ENCODE measurements at places on chromosomes 6 and 20. TPM values are rescaled to one million over a fixed set of nuclear protein-coding genes. Genes with fewer than 3 reads are reported as not detected.

Gene MAN1A1
- 36.0 TPM for polyA plus RNA-seq

Gene TBC1D22B
- polyA plus RNA-seq: 7.8 TPM

Gene IPCEF1
- polyA plus RNA-seq: 1.2 TPM

Gene PGC
- not detected for polyA plus RNA-seq

Gene RAB44
- polyA plus RNA-seq: 0.17 TPM

Gene OPRL1
- polyA plus RNA-seq: 1.2 TPM

DNA sequence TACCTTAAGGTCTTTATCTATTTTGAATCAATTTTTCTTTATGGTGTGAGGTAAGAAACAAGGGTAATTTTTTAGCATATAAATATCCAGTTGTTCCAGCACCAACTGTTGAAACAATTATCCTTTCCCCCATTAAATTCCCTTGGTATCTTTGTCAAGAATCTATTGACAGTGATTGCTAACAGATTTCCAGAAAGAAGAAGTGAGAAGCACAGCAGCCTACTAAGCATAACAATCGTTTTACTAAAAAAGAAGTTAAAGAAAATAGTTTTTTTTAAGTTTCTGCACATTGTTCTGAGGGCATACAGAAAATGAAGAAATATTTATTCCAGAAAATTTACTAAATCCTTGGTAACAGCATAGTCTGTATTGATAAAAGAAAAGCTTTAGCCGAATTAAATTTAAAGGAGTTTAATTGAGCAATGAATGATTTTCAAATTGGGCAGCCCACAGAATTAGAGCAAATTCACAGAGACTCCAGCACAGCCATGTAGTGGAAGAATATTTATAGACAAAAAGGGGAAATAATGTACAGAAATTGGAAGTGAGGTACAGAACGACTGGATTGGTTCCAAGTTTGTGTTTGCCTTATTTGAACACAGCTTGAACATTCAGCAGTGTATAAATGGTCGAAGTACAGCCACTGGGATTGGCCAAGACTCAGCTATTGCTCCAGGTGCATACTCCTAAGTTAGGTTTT lies 97.9 kb upstream of the UST start:
- no peak for DNase-seq

GRCh38 chr6:116969211-116969863 lies 92.3 kb downstream of the RFX6 start:
- DNase-seq: peak; percentile 35

DNA sequence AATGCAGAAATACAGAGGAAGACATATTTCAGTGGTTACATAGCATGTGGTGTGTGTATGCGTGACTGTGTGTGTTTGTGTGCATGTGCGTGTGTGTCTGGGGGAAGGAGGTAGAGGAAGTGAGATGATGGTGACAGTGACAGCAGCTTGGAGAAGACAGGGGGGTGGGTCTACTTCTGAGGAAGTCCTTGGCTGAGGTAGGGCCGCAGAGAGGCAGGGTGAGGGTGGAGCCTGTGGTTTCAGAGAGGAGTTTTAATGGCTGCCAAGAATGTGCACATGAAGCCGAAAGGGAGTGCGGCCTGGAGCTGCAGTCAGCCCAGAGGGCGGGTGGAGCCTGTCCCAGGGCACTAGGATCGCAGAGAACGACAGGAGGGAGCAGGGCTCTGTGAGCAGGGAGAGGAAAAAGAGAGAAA lies 22.7 kb upstream of the RNF24 start:
- DNase-seq: peak; percentile 88

DNA sequence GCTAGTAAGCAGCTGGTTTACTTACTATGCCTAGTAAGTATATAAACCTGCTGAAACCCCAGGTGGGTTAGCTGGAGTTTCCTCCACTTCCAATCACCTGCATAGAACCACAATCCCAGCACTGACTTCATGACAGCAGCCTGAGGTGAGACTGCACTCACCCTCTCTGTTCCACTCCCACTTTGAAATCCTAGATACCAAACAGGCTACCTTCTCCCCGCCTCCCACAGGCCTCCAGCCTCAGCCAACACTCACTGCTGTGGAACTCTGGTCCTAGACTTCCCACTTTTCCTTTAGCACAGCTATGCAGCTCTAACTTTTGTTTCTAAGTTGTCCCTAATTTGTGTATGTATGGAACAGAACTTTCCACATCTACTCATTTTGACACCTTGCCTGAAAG lies 149.7 kb upstream of the ARID1B start:
- no peak for DNase-seq

- DNase-seq: no peak
Measured at GRCh38 chr6:11692451-11693376, 85.9 kb downstream of the ADTRP start.

Gene SCRT2
- polyA plus RNA-seq: not detected

GRCh38 chr6:156485150-156485549 lies 292.0 kb upstream of the ARID1B start:
- no peak for DNase-seq

DNA sequence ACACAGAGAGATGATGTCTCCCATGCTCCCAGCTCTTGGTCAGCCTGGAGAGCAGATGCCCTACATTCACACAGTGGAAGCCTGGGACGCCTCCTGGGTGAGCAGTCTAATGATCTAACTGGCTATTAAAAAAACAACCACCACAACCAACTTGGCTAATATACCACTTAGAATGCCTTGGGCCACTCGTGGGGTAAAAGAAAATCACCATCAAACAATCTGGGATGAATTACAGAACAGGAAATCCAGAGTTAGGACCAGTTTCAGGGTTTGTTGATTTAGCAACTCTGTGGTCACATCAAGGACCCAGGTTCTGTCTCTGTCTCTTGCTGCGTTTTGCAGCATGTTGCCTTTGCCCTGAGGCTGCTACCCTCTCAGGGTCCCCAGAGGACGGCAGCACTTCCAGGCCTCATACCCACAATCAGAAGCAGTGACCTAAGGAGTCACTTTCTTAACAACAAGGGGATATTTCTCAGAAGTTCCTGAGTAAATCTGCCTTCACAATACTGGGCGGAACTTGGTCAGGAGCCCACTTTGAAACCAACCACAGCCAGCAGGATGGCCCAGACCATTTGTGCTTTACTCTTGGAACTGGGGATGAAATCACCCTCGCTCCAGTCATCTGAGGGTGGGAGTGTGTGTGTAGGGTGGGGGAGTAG lies 118.7 kb downstream of the CLIC5 start:
- no peak for DNase-seq

DNA sequence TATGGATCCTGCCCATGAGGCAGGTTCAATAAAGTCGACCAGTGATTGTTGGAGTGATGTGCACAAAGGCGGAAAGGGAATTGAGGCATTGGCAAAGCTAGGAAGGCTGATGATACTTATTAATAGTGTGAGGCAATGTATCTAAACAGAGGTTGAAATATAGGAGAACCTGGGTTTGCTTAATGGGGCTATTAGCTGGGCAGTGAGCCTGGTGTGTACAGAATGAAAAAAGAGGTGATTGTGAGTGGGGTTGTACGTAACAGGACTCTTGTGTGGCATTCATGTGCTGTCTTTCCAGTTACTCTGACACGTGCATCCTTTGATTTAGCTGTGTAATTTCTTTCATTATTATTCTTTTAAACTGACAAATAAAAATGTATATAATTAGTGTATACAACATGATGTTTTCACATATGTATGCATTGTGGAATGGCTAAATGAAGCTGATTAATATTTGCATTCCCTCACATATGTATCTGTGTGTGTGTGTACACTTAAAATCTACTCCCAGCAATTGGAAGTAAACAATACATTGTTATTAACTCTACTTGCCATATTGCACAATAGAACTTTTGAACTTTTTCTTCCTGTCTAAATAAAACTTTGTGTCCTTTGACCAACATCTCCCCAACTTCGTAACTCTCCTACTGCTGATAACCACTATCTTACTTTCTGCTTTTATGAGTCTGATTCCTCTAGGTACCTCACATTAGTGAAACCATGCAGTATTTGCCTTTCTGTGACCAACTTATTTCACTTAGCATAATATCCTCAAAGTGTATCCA lies 220.5 kb upstream of the SLC35B3 start:
- no peak for DNase-seq

Gene SIRPB1
- 1.5 TPM for polyA plus RNA-seq

Gene OOEP
- not detected for polyA plus RNA-seq

Gene RNF217
- 50.1 TPM for polyA plus RNA-seq

DNA sequence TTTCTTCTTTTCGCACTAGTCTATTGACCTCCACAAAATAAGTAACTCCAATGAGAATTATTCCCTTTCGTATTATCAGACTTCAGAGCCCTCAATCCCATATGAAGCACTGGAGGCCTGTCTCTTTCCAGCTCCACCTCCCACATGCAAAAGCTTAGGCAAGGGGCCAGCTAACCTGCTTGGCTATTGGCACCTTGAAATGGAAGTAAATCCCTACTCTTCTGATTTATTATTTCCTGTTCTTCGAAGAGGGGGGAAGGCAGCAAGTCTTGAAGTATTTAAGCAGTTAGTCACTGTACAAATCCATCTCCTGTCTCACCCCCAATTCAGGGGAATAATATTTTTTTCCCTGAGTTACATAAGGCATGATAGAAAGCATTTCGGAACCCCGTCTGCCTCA lies 577.8 kb downstream of the MAFB start:
- peak; percentile 24 for DNase-seq

GRCh38 chr20:50874111-50874757 lies 57.0 kb downstream of the ADNP start:
- DNase-seq: no peak

GRCh38 chr6:6221787-6222535 lies 98.5 kb downstream of the F13A1 start:
- DNase-seq: no peak

DNA sequence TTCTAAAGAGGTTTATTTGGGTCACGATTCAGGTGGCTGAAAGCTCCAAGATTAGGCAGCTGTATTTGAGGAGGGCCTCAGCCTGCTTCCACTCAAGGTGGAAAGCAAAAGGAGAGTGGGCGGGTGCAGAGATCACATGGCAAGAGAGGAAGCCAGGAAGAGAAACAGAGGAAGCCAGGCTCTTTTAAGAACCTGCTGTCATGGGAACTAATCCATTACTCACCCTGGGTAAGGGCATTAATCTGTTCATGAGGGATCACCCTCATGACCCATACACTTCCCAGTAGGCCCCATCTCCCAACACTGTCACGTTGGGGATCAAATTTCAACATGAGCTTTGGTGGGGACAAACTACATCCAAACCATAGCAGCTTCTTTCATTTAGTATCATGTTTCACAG lies 53.9 kb downstream of the DHX35 start:
- DNase-seq: no peak

Gene HLA-DRB1
- polyA plus RNA-seq: 12.7 TPM

Gene TGM3
- 0.22 TPM for polyA plus RNA-seq

GRCh38 chr20:41138475-41139226 lies 1.3 kb downstream of the PLCG1 start:
- DNase-seq: peak; percentile 71

DNA sequence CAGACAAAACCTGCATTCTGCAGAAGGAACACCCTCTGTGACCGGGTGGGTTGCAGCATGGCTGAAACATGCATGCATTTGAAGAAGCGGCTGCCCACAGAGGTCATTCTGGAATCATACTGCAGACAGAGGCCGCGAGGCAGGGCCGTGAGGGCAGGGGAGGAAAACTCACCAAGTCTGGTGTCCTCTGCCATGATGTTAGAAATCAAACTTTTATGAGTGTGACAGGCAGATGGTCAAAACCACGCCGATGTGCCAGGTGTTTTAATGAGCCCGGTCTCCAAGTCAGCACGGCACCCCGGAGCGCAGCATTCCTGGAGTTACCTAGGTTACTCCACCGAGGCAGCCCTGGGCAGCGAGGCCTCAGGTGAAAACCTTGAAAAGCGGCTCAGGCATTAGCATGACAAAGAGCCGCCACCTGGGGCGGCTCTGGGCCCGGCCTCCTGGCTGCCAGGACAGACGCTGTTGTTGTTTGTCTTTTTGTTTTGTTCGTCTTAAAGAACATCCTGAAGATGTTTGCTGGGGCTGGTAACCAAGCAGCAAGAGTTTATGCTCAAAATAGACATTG lies 255.6 kb downstream of the ERMARD start:
- no peak for DNase-seq

Gene CAGE1
- polyA plus RNA-seq: not detected

Gene KCNK5
- polyA plus RNA-seq: 1.9 TPM

DNA sequence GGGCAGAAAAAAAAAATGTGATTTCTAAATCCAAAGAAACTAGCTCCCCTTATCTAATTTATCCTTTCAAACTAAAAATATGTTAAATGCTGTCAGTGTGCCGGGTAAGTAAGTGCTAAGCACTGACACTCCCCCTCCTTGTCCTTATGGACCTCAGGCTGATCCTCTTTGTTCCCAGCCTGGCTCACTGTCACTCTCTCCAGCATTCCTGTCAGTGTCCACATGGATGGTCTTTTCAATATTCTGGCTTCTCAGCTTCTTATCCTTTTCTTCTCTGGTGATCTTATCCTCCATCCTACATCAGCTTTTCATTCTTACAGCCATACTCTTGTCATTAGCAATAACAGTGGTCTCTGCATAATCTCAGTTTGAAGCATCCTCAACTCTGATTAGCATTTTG lies 55.0 kb downstream of the BCKDHB start:
- no peak for DNase-seq

DNA sequence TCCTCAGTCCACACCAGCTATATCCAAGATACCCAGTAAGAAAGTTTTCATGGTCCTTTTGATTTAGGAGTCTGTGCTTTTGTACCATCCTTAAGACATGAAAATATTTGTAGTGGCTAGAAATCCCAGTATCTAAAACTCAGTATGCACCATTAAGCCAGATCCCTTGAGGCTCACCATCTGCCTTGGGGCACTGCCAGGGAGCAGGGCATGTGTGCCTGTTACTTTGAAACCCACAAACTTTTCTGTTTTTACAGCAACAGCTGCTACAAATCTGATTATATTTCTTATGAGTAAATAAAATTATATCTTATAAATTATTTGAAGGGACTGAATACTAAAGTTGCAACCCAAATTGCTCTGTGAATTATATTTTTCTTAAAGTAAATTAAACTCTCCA lies 290.5 kb upstream of the MANEA start:
- DNase-seq: no peak

DNA sequence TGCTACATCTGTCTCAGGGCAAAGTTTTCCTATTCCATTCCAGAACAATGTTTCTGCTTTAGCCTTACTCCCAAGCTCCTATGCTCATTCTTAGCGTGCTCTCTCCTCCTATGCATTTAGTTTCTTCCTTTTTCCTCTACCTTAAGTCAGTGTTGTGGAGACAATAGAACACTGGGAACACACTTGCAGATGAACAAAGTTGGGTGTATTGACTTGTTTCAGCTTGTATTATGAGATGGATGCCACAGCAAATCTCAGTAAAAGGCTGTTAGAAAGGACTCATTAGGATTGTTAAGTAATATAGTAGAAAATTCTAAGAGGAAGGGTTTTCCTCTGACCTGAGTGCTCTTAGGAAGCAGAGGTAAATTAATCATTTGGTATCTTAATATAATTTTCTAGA lies 48.4 kb downstream of the BMP5 start:
- DNase-seq: no peak

DNA sequence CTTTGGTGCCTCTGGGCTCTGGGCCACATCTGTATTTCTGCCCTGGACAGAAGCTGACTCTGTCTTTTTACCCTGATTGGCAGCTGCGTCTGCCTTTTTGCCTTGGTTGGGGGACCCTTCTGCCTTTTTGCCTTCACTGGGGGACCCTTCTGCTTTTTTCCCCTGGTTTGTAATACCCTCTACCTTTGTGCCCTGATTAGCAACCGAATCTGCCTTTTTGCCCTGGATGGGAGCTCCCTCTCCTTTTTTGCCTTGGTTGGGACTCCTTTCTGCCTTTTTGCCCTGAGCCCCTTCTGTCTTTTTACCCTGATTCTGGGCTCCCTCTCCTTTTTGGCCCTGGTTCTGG lies 23.4 kb downstream of the RRBP1 start:
- DNase-seq: no peak

Gene PLAGL1
- polyA plus RNA-seq: 329 TPM

Data from muscle of back (tissue), 13 donors.